ENCODE measurements at places on chromosomes 3 and 15.
A peak's percentile ranks its signal among the peaks of the same experiment; 100 is the strongest.

GRCh38 chr15:56523521-56523920 lies 58.6 kb upstream of the MNS1 start:
- DNase-seq = no peak

DNA sequence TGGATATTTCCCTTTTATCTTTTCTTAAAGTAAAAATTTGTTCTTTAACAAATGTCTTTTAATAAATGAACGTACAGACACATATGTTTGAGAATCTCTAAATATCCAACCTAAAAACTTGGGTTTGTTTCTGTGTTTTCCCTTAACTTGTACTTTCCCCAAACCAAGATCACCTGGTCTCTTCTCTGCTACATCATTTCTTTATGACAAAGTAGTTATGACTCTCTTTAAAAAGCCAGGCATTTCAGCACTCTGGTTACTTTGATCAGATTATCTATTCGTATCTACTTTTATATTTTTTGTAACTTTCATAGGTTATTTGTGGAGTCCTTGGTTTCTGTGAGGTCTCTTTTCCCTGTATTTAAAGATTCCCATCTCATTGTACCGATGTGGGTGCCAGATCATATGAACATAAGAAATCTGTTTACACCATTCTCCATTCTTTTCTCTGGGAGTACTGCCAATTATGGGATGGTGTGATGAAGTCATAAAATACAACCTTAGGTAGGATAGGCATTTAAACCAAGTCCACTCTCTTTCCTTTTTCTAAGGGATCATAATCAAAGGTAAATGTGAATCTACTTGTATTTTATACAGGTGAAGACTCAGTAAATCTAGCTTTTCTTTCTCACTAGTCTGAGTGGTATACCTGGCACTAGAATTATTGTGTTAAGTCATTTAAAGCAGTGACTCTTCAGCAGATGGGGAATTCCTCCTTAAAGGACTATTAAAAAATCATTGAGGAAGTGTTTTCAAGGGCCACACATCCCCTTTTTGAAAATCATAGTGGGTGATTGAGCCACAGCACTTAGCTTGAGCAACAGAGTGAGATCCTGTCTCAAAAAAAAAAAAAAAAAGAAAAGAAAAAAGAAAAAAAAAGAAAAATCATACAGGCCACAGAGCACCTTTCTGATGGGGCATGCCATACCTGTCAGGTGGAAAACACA lies 12.4 kb upstream of the NFKBIZ start:
- DNase-seq = peak; percentile 62

DNA sequence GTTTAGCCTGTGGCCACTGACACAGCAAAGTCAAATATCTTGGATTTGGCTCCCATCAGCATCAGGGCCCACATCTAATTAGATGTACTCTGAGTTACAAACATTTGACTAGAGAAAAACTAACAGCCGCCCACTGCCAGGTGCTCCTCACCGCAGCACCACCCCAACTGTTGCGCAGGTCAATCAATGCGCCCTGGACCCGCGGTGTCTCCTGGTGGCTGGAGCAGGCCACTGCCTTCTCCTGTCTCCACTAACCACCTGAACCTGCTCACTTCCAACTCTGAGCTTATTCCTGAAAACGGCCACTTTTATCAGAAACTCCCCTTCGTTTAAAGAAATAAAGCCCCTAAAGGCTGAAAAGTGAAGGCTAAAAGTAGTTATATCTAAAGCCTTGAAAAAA lies 4.3 kb downstream of the RIOX2 start:
- no peak for DNase-seq

DNA sequence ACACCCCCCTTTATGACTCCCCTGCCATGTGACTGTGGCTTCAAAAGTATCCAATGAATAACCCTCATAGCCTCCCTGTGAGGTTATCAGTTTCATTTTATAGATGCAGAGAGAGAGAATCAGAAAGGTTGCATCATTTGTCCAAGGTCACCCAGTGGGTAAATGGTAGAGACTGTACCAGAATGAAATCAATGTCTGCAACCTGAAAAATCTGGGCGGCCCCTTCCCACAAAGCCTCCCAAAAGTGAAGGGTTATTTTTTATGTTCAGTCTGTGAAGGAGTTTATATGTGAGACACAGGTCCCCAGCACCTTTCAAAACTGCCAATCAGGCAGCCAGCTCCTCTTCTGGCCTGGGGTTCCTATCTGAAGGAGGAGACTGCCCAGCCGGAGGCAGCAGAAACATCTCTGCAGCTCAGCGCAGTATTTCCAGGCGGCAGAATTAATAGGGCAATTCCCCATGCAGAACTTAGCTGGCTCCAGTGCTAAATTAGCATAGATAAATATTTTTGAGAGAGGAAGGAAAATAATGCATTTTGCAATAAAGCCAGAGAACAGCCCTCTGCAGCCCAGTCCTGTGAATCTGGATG lies 130.8 kb upstream of the PRR20G start:
- DNase-seq = no peak

DNA sequence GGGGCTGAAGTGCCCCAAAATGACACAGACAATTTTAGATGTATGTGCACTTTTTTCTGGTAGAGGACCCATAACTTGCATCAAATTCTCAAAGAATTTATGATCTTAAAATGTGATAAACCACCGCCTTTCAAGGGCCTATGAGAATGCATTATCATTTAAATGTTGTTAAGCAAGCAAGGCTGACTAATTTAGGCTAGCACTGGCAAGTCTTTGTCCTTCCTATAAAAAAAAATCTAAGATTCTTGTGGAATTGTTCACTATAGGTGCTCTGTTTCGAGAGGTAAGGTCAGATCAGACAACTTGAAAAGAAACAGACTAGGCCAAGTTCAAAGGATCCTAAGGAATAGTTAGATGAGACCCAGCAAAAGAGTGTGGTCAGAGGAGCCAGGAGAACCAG lies 128.9 kb upstream of the PHLDB2 start:
- no peak for DNase-seq

GRCh38 chr3:52303811-52304210 lies 12.3 kb upstream of the DNAH1 start:
- no peak for DNase-seq

DNA sequence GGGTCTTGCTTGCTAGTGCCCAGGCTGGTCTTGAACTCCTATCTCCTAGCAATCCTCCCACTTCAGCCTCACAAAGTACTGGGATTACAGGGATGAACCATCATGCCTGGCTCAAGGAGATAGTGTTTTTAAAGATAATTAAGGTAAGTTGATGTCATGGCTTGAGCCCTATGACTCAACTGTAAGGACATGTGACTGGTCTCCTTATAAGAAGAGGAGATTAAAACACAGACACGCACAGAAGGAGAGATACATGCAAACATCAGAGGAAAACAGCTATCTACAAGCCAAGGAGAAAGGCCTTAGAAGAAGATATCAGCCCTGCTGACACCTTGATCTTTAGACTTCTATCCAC lies 220.4 kb upstream of the GADL1 start:
- DNase-seq = no peak

- no peak for DNase-seq
Observed at GRCh38 chr15:89630974-89631901, 24.0 kb downstream of the KIF7 start.

- DNase-seq = no peak
Observed at GRCh38 chr15:49415638-49416037, 7.4 kb upstream of the FGF7 start.

DNA sequence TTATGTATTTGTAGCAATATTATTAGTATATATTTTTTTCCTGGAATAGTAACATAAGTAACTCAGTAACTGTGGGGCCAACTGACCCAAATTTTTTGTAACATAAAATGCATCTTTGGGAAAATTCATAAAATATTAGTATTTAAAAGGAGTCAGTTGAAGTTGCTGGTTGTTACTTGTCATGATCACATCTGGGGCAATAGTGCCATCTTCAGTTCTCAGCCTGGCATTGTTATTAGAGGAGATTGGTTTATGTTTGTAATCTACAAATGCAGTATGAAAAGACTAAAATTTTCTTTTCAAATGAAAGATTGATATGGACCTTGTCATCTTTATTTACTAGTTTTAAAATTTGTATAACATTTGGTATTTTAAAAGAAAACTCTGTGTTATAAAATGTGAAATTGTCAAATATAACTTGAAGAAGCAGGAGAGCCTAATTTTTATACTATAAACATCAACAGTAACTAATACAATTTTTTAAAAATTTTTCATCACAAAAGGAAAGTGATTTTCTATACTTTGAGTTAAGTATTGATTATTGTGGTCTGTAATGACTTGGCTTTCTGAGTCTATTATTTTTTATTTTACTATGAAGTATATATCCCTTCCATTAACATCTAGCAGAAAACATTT lies 38.8 kb upstream of the MLF1 start:
- no peak for DNase-seq

GRCh38 chr3:52907497-52907896 lies 10.1 kb upstream of the STIMATE start:
- peak; percentile 41 for DNase-seq

GRCh38 chr3:38627956-38628355 lies 21.5 kb downstream of the SCN5A start:
- DNase-seq = peak; percentile 13

DNA sequence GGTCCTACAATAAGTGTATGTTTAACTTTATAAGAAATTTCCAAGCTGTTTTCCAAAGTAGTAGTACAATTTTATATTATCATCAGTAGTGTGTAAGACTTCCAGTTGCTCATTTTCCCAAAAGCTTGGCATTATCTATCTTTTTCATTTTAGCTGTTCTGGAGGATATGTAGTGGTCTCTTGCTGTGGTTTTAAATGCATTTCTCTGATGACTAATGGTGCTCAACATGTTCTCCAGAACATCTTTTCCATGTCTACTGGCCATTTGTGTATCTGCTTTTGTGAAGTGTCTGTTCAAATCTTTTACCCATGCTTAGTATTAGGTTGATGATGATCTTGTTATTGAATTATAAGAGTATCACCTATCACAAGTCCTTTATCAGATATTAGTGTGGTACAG lies 13.3 kb downstream of the BCL2A1 start:
- DNase-seq = no peak

DNA sequence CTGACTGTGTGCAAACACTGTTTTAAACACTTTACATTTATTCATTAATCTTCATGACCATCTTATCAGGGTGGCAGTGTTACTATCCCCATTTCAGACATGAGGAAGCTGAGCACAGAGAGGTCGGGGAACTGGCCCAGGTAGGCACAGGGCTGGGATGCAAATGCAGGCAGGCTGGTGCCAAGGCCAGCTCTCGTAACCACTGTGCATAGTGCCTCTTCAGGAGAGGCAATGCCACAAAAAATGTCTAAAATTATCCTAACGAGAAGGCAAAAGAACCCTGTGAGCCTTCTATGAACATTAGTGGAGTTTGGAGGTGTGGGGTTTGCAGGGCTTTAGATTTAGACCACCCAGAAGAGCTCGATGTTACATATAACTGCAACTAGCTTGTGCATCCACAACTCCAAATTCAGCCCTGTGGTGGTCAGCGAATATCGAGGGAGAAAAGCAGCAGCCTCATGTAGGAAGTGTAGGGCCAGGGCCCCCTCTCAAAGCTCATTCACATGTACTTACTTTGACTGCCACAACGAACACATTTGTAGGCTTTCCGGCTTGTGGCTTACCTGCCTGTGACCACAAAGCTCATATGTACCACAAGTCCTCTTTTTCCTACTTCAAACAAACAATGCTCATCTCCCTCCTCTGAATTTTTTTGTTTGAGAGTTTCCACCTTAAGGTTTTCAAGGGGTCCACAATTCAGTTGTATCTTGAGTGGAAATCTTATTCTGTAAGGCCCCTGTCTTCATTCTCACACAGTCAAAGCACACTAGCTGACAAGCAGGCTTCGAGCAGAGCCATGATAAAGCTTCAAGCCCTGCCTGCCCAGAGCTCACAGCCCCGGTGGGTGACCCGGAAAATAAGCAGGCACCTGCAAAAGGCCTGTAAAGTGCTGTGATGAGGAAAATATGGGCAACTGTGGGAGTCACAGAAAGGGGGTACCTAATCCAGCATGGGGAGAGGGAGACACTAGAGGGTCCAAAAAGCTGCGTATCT lies 722.9 kb upstream of the CFAP20DC start:
- peak; percentile 63 for DNase-seq

DNA sequence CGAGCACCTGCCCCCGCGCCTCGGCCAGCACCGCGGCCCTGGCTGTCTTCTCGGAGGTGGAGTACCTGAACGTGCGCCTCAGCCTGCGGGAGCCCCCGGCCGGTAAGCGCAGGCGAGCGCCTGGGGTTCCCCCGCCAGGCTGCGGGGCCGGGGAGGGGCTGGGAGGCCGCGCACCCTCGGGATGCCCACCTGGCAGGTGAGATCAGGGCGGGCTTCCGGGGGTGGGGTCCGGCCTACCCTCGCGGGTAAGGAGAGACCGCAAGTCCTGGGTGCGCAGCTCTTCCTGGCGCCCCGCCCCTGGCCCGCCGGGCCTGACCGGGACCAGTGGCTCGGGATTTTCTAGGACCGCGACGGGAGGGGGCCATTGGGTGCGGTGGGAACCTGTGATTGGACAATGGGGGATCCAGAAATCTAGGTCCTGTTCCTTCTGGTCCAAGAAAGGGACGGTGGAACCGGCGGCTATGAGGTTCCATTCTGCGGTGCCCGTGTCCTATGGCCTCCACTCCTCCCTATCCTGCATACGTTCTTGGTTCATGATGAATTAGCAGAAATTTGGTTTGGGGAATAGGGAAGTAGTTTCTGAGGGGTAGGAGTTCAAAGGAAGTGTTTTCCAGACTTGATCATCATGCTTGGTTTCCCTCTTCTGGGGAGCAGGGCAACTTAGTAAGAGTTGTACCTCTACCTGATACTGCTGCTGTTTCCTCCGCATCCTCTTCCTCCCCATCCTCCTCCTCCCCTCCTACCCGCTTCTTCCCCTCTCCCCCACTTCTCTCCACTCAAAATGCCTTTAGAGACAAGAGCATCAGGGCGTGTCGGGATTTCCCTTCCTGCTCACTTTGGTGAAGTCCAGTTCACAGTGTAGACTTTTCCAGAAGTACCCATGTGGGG lies 808 bp downstream of the ARRDC4 start:
- DNase-seq = peak; percentile 5

GRCh38 chr3:158936530-158937113 lies 134.8 kb downstream of the MFSD1 start:
- no peak for DNase-seq

- DNase-seq = peak; percentile 75
Observed at GRCh38 chr15:40702077-40702476, 7.1 kb downstream of the RAD51 start.

- DNase-seq = no peak
Observed at GRCh38 chr3:160105907-160106584, 117.4 kb downstream of the IL12A start.

DNA sequence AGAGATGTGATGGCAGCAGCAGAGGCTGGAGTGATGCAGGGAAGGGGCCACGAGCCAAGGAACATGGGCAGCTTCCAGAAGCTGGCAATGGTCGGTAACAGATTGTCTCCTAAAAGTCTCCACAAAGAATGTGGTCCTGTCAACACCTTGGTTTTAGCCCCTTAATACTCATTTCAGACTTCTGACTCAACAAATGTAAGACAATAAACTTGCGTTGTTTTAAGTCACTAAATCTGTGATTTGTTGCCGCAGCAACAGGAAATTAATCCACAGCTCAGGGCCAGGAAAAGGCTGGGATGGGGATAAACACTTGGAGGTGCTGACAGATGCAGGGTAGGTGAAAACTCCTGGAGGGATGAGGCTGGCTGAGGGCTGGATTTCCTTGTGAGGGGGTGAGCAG lies 69.9 kb downstream of the OXNAD1 start:
- no peak for DNase-seq

Data from hematopoietic multipotent progenitor cell (in vitro differentiated cells).